H4 (cell line): ENCODE measurements at places on chromosomes 1 and 21.

- DNase-seq, result no peak
Observed at GRCh38 chr1:99447721-99448120, 183.4 kb downstream of the PLPPR4 start.

GRCh38 chr1:234368320-234369032 is 4.8 kb upstream of the COA6 start:
- no peak for DNase-seq

- DNase-seq, result no peak
Observed at GRCh38 chr1:82790556-82790955, 989.8 kb downstream of the ADGRL2 start.

DNA sequence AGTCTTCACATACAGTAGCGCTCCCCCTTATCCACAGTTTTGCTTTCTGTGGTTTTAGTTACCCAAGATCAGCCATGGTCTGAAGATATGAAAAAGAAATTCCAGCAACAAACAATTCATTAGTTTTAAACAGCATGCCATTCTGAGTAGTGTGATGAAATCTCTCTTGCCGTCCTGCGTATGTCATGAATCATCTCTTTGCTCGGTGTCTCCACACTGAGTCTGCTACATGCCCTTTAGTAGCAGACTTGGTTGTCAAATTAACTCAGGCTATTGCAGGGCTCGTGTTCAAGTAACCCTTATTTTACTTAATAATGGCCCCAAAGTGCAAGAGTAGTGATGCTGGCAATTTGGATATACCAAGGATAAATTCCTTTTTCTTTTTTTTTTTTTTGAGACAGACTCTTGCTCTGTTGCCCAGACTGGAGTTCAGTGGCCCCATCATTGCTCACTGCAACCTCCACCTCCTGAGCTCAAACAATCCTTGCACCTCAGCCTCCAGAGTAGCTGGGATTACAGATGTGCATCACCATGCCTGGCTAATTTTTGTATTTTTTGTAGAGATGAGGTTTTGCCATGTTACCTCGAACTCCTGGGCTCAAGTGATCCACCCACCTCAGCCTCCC is 22.6 kb downstream of the PHACTR4 start:
- peak; percentile 76 for DNase-seq

DNA sequence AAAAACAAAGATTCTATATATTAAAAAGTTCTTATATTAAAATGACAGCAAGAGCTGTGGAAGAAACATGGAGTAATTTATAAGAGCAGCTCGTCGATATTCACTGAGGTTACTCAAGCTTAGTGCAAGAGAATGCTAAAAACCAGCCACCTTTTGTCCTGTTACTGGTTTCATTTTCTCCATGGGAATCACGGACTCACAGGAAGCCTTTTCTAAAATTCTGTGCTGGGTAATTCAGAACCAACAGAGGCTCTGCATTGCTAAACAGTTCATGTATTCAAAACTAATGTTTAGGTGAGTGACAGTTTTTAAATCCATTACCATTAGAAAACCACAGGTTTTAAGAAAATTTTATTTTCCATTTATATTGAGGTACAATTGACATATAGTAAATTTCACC is 147.8 kb upstream of the MAP1LC3C start:
- DNase-seq, result no peak

- DNase-seq, result no peak
Observed at GRCh38 chr1:18705811-18706210, 75.2 kb downstream of the PAX7 start.

GRCh38 chr21:41054018-41054578 is 113.9 kb upstream of the BACE2 start:
- DNase-seq, result no peak

DNA sequence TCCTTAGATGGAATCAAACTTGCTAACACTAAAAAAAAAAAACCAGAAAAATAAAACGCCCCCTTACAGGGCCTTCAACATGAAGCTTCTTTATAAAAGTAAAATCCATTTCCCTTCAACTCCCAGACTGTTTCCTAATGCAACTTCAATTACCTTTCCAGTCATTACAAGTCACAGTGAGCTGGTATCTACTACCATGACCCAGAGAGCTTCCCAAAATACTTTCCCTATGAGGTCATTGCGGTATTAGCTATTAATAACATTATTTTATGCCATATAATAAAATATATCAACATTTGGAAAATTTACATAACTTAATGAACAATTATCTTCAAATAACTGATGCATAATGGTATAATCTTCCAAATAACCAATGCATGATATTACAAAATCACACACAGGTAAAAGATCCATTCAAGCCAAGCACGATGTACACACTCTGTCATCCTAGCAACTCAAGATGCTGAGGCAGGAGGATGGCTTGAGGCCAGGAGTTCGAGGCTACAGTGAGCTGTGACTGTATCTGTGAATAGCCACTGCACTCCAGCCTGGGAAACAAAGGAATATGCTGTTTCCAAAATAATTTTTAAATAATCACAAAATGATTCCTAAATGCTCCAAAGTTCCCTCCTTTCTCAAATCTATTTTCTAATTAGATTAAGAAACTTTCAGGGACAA is 24.1 kb downstream of the EIF4G3 start:
- DNase-seq, result no peak
